NCI-H446 (cell line): ENCODE measurements at places on chromosomes 2 and 18.
A peak's percentile ranks its signal among the peaks of the same experiment; 100 is the strongest.

GRCh38 chr2:42110641-42111322, 58.4 kb upstream of the EML4 start:
- DNase-seq: no peak

GRCh38 chr18:8778386-8778785, 73.0 kb downstream of the MTCL1 start:
- DNase-seq: no peak

GRCh38 chr18:44342162-44342561, 338.5 kb upstream of the SETBP1 start:
- no peak for DNase-seq

- peak; percentile 35 for DNase-seq
Measured at GRCh38 chr18:3454365-3455089, 4.6 kb downstream of the TGIF1 start.

GRCh38 chr2:178101321-178102079, 10.7 kb upstream of the RBM45 start:
- no peak for DNase-seq

DNA sequence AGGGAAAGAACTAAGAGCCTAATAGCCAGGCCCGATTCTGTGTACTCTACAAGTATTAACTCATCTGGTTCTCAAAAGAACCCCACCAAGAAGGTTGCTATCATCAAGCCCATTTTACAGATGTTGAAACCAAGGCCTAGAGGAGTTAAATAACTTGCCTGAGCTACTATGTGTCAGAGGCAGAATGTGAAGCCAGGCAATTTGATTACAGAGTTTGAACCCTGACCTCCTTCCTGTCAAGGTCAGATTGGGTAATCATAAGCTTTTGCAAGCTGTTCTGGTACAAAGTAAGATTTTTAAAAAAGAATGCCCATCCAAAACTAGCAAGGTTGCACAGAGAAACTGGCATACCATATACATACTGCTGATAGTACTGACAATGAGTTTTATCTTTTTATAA, 227.1 kb downstream of the HAUS1 start:
- no peak for DNase-seq

DNA sequence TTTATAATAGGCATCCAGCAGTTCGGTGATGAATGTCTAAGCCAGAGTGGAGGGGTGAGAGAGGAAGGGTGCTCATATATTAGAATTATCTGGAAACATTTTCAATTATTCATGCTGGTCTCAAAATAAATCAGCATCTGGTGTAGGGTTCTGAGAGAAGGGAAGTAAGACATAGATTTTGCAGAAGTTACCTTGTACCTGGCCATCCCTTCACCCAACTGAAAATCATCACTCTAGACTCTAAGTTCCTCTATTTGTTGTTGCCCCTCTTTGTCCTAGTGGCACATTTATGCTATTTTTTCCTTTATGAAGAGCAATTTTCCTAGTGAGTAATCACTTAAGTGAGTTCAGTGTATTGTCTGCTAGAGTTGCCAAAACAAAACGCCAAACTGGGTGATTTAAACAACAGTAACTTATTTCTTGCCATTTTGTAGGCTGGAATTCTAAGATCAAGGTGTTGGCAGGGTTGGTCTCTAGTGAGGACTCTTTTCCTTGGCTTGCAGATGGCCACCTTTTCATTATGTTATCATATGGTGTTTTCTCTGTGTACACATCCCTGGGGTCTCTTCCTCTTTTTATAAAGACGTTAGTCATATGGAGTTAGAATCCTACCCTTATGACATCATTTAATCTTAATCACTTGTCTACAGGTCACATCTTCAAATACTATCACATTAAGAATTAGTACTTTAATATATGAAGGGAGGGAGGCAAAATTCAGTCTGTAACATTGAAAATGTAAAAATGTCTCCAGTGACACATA, 129.9 kb upstream of the KLHL14 start:
- no peak for DNase-seq

DNA sequence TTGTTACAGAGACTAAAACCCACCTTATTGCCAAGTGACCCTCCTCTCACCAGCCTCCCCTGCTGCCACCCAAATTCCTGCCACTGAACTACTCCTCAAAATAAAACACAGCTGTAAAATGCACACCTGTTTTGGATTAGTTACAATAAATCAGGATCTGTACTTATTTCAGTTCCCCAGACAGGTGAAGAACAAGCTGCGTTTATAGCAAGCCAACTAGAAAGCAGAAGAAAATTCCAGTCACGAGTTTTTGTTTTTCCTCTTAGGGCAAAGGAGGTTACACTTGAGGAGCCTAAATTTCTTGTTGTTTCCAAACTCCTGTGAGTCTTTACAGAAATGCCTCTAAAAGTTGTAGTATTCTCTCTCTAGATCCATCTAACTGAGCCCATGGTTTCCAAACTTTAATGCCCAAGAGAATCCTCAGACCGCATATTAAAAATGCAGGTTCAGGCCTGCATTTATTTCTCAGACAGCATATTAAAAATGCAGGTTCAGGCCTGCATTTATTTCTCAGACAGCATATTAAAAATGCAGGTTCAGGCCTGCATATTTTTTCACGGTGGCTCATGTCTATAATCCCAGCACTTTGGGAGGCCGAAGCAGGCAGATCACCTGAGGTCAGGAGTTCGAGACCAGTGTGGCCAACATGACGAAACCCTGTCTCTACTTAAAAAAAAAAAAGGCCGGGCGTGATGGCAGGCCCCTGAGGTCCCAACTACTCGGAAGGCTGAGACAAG, 62.2 kb downstream of the ALPK2 start:
- no peak for DNase-seq

- DNase-seq: peak; percentile 73
Measured at GRCh38 chr2:10810202-10811161, 2.1 kb downstream of the PDIA6 start.

GRCh38 chr2:126976721-126977328, 78.1 kb downstream of the TEX51 start:
- no peak for DNase-seq

- DNase-seq: no peak
Measured at GRCh38 chr18:32920796-32921787, 148.3 kb upstream of the KLHL14 start.

DNA sequence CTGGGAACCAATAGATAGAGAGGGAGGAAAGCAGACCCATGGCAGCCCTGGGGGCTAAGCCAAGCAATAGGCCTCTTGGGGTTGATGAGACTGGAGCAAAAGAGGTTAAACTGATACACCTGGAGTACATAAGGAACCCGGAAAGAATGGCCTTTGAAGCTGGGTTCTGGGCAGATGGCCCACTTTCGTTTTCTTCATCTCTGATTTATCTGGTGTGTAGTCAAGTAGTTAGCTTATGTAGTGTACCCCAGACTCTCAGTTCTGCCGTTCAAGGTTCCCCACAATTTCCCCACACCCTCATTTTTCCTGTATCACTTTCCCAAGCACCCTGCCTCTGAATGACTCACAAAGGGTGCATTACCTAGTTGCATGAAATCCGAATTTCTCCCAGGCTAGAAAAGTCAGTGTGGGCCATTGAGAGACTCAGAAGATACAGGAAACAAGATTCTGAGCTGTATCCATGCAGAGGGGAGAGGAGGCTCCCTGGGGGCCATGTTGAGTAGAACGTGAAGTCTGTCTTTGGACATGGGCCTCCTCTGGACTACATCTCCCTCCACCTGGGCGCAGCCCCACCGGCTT, 235.0 kb downstream of the LOXHD1 start:
- no peak for DNase-seq

DNA sequence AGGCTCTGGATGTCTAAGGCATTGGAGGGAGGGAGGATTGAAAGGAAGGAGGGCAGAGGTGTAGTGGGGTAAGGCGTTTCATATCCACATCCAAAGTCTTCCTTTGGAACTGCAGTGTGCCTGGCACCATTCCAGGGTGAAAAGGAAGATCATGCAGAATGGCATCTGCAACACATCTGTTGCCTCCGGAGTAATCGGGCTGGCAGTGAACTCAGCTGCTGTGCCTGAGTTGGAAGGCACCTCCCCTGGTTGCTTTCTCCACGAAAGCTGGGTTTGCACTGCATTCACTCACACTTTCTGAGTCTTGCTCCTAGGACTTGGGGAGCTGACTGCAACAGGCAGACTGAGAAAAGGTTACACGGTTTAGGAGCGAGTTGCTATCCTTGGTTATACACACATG, 30.3 kb upstream of the SEC11C start:
- DNase-seq: no peak

DNA sequence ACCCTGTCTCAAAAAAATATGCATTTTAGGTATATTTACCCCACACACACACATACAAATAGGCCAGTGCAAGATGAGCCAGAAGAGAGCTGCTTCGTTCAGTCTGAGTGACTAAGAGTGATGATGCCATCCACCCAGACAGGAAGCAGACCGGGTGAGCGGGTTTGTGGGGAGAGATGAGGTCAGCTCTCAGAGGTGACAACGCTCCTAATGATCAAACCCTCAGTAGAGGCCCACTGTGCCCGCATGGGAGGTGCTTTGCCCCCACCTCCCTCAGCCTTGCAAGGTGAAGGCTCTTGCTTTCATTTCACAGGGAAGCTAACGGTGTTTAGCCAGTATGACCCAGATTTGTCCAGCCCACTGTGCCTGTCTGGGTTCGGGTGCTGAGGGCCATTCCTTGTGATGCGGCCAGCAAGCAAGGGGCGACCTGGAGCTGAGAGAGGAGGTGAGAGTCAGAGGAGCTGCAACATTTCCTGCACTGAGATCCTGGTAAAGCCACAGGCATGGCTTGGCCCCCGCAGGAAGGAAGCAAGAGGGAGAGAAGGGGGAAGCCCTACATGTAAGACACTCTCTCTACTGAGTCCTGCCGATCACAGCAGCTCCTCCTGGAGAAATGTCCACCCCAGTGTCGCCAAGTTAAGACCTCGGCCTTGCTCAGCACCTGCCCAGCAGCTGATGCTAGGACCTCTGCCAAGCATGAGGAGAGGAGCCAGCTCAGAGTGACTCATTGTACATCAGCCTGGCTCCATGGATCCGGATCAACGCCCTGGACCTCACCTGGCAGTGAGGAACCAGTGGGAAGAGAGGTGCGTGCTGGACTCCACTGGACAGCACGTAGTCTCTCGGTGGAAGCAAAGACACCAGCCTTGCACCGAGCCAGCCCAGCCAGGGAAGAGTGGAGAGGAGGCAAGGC, 37.0 kb downstream of the NIFK start:
- no peak for DNase-seq

DNA sequence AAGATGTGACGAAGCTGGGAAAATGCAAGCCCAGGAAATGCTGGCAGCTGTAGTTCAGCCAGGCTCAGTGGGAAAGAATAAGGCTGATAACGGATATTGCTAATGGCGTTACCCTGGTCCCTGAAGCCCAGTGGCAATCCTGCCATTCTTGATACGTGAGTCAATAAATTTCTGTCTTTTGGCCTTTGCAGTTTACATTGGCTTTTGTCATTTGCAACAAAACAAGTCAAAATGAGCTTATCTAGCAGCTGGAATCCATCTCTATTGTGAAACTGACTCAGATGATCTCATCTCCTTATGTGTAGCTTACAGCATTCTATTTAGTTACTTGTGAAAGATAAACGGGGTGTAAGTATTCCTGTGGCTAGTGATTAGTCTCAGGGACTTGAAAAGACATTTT, 43.8 kb downstream of the ARL6IP6 start:
- no peak for DNase-seq

- DNase-seq: no peak
Measured at GRCh38 chr2:100639588-100640390, 77.0 kb downstream of the PDCL3 start.

DNA sequence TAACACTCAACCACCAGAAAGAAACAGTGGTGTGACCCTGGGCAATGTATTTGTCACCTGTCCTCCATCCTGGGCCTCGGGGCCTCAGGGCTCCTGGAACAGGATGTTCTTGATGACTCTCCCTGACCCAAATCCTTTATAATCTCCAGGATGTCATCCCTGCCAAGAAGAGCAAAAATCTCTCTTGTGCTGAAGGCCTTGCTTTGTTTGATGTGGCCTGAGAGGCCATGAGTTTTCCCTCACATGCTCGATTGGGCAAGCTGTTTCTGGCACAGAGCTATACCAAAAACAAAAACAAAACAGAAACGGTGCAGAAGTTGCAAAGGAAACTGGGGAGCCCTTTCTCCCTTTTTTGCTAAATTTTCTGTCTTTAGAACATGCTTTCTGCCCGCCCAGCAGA, 35.7 kb upstream of the ST3GAL5 start:
- DNase-seq: no peak

- no peak for DNase-seq
Measured at GRCh38 chr2:231161877-231162329, 36.5 kb upstream of the ARMC9 start.

DNA sequence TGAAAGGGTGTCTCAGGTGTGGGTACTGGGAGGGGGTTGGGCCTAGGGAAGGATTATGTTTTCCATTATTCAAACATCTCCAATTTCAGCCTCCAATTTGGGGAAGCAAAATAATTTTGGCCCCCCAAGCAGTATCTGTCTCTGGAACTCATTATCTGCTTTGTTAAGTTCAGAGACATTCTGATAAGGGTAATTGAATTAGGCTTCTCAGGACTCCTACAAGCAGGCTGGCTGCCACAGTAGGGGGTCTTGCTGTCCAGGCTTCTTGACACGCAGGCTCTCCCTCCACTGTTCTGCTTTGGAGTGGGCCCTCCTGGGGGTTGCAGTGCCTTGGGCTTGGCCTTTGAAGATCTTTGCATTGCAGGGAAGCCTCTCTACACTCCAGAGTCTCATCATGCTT, 108.1 kb upstream of the SIX2 start:
- no peak for DNase-seq

DNA sequence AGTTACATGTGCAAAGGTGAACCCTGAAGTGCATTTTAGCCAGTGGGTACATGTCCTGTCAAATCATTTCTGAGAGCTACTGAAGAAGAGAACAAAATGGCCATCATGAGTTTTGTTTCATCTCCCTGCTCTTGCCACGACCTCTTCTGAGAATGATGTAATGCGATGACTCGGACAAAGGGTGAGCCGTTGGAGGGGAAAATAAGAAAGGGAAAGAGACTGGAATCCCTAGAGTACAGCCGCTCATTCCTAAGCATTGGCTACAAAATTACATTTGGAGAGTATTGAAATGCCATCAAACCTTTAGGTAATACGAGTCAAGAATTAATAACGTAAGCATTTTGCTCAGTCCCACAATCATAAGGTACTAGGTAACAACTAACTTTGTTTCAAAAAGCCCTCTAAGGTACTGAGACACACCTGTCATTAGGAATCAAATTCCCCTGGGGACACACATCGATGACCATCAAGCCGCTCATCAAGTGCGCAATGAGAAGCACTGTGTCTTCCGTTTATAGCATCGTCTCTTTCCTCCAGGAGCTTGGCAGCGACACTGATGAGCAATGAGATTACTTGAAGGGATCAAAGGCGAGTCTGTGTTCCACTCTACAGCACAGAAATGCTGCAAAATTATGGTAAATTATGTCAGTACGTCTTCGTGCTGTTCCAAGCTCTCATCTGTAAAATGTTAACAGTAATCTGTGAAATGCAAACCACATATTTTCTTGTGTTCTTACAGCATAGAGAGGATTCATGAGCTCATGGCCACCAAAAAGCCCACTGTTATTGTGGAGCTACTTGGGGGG, 97.3 kb upstream of the PIEZO2 start:
- no peak for DNase-seq

DNA sequence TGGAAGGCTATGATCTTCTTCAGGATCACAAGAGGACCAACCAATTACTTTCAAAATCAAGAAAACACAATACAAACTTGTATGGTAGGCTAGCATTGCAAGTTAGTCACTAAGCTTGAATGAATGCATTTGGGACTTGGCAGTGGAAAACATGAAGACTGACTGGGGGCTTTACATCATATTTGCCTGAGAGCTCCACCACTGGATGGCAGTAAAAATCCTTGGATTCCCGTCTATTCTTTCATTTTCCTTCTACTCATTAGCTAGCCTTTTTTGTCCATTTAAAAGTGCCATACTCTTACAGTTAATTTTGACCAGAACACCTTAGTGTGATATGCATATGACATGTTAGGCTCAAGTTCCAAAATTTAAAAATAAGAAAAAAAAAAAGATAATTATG, 63.5 kb upstream of the RASGRP3 start:
- peak; percentile 20 for DNase-seq
